Cardiac septum (tissue), 1 donor: ENCODE measurements at places on chromosomes 3 and 15.

- DNase-seq = no peak
These were observed 65.2 kb downstream of the CERS3 start for GRCh38 chr15:100463515-100463914.

DNA sequence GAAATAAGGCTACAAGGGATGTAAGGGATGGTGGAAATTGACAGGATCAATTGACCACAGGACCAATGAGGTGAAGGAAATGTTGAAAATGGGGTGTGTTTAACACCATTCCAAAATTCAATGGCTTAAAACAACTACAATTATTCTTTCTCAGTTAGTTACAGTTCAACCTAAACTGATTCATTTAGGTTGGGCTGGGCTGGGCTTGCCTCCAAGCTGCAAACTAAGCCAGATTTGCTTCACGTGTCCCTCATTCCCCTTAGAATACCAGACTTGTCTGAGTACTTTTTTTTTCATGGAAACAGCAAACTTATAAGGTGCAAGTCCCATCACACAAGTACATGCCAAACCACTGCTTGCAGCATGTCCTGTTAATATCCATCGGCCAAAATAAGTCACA, 280.1 kb downstream of the NEK10 start:
- no peak for DNase-seq

- no peak for DNase-seq
These were observed 58.5 kb downstream of the ADAMTS7 start for GRCh38 chr15:78752492-78753358.

- DNase-seq = peak; percentile 85
These were observed 524 bp downstream of the IGF1R start for GRCh38 chr15:98648654-98649471.

DNA sequence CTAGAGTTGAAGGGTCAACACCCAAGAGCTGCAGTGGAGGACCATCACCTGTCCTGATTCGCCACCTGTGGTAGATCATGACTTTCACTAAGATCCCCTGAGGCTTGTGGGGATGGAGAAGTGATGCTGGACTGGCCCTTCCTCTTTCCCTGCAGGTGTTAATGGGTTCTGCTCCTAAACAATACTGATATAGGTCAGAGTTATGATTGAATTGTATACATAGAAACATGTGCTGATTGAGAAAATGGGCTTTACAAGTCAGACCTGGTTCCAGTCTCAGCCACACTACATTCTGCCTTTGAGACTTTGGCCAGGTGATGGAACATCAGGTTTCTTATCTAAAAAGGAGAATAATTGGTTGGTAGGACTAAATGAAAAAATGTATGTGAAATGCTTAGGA, 418.9 kb upstream of the TPRG1 start:
- DNase-seq = no peak

DNA sequence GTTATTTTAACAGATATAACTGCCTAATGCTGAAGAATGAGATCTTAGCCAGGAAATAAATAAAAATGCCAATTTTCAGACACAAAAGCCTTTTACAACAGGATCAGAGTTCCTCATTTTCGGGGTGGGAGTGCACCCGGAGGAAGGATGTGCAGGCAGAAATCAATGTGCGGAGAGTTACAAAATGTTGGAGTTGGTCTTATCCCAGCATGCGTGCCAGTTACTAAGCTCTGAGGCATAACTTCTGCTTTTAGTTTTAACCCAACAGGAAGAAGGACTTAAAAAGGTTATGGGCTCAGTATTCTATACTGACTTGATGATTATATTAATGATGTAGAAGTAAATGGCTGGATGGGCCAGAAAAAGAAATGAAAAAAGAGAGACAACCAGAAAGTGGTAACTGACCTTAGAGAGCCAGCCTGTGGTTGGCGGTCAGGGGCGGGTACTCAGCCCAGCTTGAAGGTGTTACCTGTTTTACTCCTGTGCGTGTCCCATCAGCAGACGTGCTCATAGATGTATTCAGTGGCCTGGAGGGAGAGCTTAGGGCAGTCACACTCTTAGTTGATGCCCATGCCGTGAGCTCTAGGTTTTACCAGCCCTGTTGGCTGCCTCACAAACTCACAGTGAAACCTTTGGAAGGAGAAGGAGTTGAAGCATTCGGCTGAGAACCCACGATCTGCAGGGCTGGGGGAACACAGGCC, 164.7 kb downstream of the SV2B start:
- DNase-seq = no peak

DNA sequence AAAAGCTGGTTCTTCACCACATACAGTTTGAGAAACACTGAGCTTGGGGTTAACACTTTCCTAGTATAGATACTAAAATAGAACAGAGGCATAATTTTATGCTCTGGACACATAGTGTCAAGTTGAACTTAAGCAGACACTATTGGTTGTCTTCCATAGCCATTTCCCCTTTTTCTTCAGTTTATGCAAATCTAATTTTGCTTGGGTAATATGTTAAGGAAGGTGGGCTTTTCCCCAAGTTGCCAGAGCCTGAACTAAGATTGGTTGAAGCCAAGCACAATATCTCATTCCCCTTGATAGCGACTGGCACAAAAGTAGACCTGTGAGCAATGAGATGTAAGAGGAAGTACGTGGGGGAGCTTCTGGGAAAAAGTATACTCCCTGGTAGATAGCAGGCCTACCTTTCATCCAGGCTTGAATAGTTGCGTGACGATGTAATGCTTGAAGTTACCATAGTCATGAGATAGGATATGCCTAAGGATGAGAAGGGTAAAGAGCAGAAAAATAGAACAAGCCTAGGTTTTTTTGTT, 4.5 kb upstream of the POPDC2 start:
- DNase-seq = no peak

DNA sequence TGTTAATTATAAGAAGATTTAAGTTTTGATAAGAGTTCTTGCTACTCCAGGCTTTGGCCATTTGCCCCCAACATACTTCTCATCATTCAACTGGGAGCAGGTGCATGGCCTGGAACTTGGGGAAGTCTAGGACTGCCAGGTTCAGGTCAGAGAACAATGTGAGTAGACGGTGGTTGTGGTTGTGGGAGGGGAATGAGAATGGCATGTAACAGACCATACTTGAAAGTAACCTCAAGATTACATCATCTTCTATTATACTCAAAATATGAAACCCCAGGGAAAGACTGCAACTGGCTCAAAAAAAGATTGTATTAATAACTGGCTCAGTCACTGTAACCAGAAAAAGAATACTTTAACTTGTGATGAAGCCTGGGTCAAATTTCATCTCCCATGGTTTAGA, 364.9 kb upstream of the DPPA4 start:
- no peak for DNase-seq

GRCh38 chr3:120418866-120419490, 31.8 kb downstream of the FSTL1 start:
- DNase-seq = no peak

DNA sequence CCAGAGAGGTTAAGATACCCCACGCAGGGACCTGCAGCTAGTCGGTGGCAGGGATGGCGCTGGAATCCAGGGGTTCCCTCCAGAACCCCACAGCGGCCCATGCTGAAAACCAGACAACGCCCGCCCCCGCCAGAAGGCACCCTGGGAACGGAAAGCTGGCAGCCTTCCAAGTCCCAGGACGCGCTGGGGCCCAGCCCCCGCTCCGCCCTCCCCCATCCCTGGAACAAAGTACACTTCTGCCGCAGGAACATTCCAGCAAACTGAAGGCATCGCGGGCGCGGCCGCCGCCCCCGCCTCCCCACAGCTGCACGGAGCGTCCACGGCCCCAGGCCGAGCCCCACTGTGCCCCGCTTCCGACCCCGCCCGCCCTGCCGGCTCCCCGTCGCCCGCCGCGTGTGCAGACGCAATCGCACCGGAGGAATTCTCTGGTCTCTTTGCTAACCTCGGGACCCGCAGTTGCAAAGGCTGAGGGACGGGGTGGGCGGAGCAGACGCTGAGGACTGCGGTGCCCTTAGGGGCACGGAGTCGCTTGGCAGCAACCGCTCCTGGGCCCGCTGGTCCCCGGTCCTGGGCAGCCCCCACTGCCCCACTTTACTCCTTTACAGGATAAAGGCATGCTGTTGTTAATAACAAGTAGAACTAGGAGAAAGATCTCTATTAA, 44.8 kb upstream of the RNU6-1 start:
- peak; percentile 92 for DNase-seq

DNA sequence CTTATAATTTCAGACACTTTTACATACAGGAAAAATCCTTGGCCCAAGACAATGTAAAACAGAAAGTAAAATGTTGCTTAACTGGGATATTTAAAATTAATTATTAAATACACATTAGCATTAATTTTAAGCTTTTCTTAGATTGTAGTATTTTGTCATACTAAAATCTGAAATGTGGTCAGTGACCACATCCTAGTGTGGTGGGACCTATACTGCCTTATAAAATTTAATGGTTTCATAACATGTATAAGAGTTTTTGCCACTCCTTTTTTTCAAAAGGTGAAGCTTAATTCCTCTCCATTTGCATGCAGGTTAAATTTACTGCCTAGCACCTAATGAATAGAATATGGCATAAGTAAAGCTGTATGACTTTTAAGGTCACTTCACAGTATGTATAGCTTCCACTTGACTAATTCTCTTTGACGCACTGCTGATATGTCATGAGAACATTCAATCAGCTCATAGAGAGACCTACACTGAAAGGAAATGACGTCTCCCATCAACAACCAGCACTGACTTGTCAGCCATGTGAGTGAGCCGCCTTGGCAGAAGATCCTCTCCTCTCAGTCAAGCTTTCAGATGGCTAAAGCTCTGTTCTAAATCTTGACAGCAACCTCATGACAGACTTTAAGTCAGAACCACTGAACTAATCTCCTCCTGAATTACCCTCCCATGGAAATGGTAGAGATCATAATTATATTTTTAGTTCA, 847.8 kb downstream of the SI start:
- no peak for DNase-seq

DNA sequence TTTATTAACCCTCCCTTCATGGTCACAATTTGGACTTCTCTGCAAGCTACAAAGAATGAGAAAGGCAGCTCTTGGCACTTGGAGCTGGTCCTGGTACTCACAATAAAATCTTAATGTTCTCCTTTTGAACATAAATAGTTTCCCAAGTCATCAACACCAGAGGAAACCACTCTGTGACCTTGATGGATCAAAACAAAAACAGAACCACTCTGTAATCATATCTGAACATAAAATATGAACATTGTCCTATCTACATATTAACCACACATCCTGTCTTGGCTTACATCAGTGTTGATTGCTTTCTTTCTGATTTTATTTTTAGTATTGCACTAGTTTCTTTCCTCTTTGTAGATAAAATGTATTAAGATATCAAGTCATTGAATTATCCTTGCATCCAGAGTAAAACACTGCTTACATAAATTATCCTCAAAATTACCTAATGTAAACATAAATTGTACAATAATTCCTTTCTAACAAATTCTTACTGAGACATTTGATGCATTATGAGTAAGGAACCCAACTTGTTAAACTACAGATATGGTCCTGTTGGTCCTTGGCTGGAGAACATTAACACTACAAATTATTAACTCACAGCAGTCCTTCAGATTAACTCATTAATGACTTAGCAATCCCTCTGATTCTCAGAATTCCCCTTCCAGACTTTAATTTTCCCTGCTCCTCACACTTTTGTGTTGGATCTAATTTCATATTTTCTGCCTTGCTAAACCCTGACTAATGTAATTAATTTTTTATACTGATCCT, 860.5 kb downstream of the DIPK2A start:
- DNase-seq = no peak

GRCh38 chr3:185647134-185647879, 61.2 kb downstream of the SENP2 start:
- DNase-seq = no peak

GRCh38 chr3:187737006-187737367, 8.3 kb downstream of the BCL6 start:
- no peak for DNase-seq

DNA sequence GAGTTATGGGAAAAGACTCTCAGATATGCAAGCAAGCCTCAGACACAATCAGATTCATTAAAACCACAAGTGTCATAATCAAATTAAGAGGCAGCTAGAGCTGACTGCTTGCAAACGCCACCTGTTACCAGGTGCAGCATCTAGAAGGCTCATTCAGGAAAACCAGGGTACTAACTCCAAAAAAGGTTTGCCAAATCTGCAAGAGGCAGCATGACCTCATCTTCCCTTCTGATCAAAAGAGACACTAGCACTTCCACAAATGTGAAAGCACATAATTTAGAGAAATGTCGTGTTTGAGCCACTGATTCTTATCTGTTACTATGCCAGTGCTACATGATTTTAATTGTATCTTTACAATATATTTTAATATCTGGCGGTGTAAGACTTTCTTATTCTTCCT, 123.3 kb upstream of the NANOGP8 start:
- DNase-seq = no peak

- no peak for DNase-seq
These were observed 21.4 kb downstream of the CALML4 start for GRCh38 chr15:68183616-68184315.

DNA sequence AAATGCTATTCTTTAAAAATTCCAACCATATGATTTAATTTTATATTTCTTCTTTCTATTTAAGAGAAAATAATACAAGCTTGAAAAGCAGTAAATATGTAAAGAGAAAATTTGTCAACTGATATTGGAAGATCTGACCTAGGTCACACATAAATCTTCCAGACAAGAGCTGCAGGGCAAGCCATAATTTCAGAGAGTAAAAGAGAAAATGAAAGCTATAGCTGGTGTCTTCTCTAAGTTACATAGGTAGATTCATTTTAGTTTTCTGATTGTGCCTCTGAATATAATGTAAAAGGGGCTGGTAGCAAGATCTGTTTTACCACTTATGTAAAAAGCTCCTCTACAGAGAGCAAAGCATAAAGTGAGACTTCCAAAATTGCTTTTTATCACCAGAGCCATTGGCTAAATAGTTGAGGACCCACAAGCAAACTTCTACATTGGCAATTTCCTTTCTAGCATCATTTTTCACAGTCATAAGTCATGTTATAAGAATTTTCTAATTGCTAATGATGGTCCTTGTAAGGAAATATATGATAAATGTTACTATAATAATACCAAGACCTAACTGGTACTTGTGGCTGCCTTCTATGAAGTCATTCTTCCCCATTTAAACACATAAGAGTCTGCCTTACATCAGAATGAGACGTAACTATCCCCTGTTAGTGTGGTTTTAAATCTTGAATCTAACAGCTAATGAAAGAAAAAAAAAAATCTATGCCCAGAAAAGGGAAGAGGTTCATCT, 80.8 kb upstream of the SKOR1 start:
- no peak for DNase-seq

GRCh38 chr3:98885851-98886250, 15.6 kb downstream of the DCBLD2 start:
- no peak for DNase-seq

DNA sequence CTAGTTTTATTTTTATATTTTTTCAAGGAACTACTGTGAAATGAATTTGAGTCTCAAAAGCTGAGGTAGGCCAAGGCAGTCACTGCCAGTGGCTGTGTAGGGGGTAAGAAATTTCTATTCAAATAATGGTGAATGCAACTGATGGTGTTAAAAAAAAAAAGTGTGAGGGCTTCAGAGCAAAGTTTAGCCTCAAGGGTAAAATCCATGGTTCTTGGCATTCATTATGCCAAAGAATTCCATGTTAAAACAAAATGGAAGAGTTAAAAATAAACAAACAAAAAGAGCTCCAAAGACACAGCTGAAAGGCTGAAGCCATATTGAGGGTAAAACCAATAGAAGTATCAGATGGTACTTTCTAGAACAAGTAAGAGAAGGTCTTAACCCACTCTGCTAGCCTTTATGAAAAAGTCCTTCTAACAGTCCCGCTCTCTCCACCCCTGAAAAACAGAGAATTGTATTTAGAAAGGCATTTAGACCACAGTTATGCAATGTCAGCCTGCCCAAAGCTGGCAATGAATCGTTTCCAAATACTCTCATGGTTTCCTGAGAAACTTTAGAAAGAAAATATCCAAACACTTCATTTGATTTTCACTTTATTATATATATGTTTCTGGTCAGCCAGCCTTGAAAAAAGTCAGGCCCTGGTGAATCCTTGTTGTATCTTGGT, 158.4 kb upstream of the GMNC start:
- no peak for DNase-seq
